GDM1 (cell line): ENCODE measurements at places on chromosomes 3 and 15.

DNA sequence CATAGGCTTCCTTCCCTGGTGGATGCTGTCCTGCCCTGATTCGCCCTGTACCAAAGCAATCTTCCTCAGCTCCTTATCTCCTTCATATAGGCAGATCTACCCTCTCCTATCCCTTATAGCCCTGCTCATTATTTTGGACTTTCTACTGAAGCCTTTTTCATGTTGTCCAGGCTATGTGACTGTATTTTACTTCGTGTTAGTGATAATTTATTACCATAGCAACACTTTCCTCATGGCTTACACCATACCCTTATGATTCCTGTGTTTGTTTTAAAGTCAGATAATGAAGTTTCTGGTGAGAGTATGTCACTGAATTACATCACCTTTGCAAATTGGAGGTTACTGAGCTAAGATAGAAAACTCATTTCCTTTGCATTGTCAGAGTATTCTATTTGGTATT, 352.6 kb downstream of the NLGN1 start:
- no peak for DNase-seq

- DNase-seq: no peak
These were observed 12.6 kb downstream of the CCR5 start for GRCh38 chr3:46383211-46383950.

DNA sequence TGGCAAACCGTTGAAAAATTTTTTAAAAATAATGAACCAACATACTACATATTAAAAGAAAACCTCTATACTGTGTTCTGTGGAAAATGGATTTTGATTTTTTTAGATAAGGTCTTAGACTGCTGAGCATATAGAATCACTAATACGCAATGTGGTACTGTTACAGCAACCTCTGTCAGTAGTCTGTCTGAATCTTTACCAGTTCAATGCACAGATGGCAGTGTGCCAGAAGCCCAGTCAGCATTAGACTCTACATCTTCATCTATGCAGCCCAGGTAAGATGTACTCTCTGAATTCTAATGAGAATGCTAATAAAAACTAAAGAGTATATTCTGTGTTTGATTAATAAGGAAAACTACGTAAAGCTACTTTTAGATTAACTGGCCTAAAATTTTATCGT, 31.3 kb upstream of the FAH start:
- DNase-seq: no peak

- DNase-seq: peak; percentile 71
These were observed 69.7 kb downstream of the USF3 start for GRCh38 chr3:113626503-113627371.

DNA sequence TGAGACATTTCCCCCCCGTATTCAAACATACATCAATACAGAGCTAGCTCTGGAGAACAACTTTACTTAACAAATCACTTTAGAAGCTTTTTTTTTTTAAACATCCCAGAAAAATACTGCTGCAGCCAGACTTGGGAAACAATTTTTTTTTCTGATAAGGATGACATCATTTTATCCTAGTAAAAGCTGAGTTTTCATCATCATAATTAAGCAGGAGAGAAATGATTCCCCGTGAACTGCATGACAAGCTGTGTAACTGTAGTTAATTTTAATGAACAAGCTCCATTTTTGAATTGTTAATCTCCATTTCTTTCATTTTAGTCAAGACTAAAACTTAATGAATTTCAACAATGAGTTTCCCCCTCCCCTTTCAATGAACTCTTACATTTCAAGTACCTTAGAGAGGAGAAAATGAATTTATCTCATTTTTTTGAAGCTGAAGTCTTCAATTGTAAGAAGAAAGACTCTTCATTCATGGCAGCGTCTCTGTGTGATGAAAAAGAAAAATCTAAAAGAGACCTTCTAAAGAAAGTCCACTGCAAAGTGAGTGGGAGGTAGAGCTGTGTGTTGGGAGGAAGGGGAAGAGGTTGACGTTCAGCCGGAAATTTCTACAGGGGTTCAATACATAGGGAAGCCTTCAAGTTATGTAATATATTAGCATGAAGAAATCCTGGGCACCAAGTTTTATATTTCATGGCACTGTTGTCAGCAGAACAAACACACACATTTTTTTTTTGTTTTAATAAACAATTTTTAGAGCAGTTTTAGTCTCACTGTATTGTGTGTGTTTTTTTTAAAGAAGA, 31.7 kb downstream of the HES1 start:
- DNase-seq: no peak
